ENCODE measurements at places on chromosomes 7 and 10. TPM values are rescaled to one million over a fixed set of nuclear protein-coding genes. Genes with fewer than 3 reads are reported as not detected.
A peak's percentile ranks its signal among the peaks of the same experiment; 100 is the strongest.

DNA sequence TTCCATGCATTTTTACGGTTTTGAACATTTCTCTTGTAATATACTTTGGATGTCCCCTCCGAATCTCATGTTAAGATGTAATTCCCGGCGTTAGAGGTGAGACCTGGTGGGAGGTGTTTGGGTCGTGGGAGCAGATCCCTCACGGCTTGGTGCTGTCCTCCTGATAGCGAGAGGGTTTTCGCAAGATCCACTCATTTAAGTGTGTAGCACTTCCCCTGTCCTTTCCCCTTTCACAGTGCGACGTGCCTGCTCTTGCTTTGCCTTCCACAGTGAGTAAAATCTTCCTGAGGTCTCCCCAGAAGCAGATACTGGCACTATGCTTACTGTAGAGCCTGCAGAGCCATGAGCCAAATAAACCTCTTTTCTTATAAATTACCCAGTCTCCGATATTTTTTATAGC is 6.6 kb downstream of the GPR141 start:
- no peaks in the 10 kb centered on the region for H3K27me3 ChIP-seq
- no peak for DNase-seq
- H3K4me3 ChIP-seq = no peak overlapping the region
- H3K4me1 ChIP-seq = no peaks in the 10 kb centered on the region

DNA sequence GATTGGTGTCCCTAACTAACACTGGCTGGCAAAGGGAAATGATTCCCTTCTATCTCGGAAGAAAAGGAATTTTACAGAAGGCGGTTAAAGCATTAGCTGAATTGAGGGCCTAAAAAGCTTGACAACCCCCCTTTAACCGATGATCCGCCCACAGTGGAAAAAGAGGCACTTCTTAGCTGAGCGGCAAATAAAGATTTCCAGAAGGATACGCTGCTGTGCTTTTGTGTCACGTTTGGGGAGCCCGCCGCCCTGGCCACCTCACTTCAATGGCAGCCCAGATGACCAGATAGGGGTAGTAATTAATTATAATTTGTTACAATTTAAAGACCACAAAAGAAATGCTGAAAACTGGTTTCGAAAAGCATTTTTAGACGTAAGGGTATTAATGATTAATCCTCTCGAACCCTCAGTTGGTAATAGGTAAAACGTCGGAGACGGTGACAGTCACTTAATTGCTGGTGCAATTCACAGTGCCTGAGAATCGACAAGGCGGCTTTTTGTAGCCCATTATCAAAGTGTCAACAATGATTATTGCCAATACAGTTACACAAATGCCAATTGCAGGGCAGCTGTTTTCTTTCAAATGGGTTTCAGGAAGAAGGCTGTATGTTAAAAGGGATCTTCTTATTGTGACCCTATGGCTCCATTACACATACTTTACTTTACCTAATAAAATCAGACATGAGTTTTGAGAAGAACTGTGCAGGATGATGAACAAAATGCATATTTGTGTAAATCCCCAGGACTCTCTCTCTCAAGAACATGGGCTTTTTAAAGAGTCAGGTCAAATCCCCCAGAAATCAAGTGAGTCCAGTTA is 154.1 kb downstream of the PIP4K2A start:
- no peaks in the 10 kb centered on the region for H3K36me3 ChIP-seq
- H3K27ac ChIP-seq = peak overlapping the region; percentile 44
- no peaks in the 10 kb centered on the region for H3K27me3 ChIP-seq
- no peak overlapping the region for H3K4me3 ChIP-seq
- no peak for DNase-seq

DNA sequence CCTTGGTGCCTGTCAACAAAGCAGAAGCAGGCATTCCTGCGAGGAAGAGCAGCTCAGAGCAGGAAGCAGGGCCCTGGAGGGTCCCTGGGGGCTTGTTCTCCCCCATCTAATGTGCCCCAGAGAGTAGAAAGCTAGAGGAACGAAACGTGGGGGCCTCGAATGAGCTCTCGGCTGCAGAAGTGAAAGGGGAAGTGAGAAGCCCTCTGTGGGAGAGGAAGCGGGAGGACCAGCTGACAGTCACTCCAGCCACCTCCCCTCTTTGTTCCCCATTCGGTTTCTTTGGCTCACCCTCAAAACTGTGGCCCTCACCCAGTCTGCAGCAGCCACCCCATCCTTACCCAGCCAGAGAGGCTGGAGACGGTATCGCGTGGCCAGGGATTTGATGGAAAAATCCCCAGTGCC is 25.0 kb downstream of the C10orf105 start:
- H3K27ac ChIP-seq = no peak overlapping the region
- no peaks in the 10 kb centered on the region for H3K27me3 ChIP-seq
- no peak overlapping the region for H3K4me3 ChIP-seq
- DNase-seq = no peak

- H3K4me1 ChIP-seq = peaks cover 36% of the 10 kb centered on the region
- H3K36me3 ChIP-seq = no peaks in the 10 kb centered on the region
- no peak overlapping the region for H3K4me3 ChIP-seq
- no peaks in the 10 kb centered on the region for H3K27me3 ChIP-seq
Observed at GRCh38 chr10:110492069-110492822, 5.5 kb upstream of the DUSP5 start.

- H3K27ac ChIP-seq = no peak overlapping the region
- H3K4me3 ChIP-seq = no peak overlapping the region
- no peaks in the 10 kb centered on the region for H3K36me3 ChIP-seq
- peak; percentile 55 for DNase-seq
Observed at GRCh38 chr7:42843205-42843800, 68.6 kb downstream of the C7orf25 start.

DNA sequence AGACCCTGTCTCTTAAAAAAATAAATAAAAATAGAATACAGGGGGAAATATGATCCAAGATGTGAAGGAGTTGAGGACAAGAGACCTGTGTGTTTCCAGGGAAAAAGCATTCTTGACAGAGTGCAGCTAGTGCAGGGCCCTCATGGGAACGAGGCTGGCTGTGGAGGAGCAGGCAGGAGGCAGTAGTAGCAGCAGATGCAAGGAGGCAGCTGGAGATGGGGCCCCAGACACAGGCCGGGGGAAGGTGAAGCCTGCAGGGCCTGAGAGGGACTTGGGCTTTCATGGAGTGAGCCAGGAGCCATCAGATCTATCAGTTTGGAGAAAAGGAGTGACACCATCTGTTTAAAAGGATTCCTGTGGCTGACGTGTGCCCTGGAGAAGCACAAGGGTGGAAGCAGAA is 71.4 kb upstream of the ZNF438 start:
- H3K27me3 ChIP-seq = no peaks in the 10 kb centered on the region
- DNase-seq = peak; percentile 56
- no peak overlapping the region for H3K4me3 ChIP-seq
- H3K4me1 ChIP-seq = peaks cover 10% of the 10 kb centered on the region
- H3K27ac ChIP-seq = no peak overlapping the region

DNA sequence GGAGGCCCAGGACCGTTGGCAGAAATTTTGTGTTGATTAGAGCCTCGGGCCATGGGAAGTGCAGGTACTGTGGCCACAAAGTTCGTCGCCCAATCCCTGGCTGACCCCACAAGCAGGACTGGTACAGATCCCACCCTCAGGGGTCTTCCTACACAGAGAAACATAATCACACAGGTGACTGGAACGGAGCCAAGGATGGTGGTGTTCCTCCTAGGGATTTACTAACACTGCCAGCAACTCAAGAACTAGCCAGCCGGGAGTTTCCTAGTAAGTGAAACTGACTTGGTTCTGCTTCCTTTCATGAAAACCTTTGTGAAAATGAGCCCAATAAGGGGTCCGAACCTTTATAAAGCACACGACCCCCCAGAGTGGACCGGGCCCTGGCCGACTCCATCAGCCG is 5.7 kb downstream of the CUX1 start:
- peaks cover 8% of the 10 kb centered on the region for H3K4me1 ChIP-seq
- H3K36me3 ChIP-seq = 0 out of 2 replicates have a peak, but pooled peaks cover 8% of the 10 kb centered on the region
- DNase-seq = peak; percentile 88
- no peak overlapping the region for H3K4me3 ChIP-seq
- H3K27ac ChIP-seq = no peak overlapping the region

- H3K4me1 ChIP-seq = no peaks in the 10 kb centered on the region
- no peak overlapping the region for H3K27ac ChIP-seq
- no peaks in the 10 kb centered on the region for H3K36me3 ChIP-seq
- peaks cover 3% of the 10 kb centered on the region for H3K27me3 ChIP-seq
- no peak for DNase-seq
Observed at GRCh38 chr7:51444936-51445335, 128.3 kb upstream of the COBL start.

DNA sequence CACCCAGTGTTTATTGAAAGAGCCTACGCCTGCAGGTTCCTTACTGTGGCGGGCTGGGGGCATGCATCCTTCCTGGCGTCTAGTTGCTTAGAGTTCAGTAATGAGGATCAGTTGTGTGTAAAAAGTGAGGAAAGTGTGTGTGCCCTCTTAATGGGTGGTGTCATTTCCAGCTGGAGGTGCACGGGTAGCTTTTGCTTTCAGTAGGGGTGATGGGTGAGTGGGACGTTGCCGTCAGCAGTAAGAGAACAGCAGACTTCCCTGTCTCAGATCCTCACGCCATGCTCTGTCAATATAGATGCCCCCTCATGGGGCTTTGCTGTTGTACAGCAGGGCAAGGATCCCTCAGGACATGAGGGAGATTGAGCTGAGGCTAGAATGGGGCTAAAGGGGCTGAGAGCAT is 352.6 kb upstream of the GALNT17 start:
- no peaks in the 10 kb centered on the region for H3K4me1 ChIP-seq
- DNase-seq = no peak
- no peaks in the 10 kb centered on the region for H3K27me3 ChIP-seq
- no peak overlapping the region for H3K4me3 ChIP-seq

DNA sequence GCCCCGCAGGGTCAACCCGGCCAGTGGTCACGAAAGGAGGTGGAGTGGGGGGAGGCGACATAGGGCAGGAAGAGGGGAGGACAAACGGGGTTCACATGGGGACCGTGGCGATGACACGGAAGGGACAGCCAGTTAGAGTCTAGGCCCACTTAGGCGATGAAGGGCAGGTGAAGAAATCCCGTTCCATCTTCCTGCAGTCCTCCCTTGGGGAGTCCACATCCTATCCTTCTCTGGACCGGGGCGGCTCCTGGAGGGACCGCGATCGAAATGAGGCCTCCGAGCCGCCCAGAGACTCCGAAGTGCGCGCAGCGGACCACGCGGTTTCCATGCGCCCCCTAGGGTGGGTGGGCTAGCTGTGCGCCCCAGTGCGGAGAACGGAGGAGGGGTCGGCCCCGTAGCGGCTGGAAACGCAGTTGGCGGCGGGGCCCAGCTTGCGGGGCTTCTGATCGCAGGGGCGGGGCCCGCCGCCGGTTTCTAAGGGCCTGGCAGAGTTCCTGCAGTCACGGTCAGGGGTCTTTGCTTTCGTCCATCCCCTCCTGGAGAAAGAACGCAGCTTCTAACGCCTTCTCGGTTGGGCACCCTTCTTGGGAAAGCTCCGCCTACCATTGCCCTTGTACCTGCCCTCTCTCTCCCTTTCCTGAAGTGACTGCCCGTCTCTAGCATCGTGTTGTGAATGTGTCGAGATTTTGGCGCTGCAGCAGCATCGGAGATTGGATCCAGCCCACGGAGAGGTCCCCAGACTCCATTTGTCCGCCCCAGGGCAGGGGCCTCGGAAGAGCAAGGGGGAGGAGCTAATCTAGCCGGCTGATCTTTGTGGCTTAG is 17.9 kb upstream of the TMEM225B start:
- no peak overlapping the region for H3K27ac ChIP-seq
- peak overlapping the region; percentile 41 for H3K4me3 ChIP-seq

DNA sequence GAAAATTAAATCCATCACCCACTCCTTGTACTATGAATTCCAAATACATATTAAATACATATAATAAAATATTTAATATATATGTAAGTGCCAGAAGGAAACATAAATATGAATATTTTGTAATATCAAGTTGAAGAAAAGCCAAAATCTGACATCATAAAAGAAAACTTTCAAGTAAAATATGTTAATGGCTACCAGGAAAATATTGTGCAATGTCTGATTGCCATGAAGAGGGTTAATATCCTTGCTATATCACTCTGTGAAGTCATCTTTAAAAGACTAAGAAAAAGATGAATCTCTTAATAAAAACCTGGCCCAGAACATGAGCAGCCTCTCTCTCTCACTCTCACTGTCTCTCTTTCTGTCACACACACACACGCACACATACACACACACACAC is 130.2 kb downstream of the EGFR start:
- H3K27me3 ChIP-seq = no peaks in the 10 kb centered on the region
- H3K4me3 ChIP-seq = no peak overlapping the region
- no peaks in the 10 kb centered on the region for H3K4me1 ChIP-seq
- no peaks in the 10 kb centered on the region for H3K36me3 ChIP-seq
- H3K27ac ChIP-seq = no peak overlapping the region

DNA sequence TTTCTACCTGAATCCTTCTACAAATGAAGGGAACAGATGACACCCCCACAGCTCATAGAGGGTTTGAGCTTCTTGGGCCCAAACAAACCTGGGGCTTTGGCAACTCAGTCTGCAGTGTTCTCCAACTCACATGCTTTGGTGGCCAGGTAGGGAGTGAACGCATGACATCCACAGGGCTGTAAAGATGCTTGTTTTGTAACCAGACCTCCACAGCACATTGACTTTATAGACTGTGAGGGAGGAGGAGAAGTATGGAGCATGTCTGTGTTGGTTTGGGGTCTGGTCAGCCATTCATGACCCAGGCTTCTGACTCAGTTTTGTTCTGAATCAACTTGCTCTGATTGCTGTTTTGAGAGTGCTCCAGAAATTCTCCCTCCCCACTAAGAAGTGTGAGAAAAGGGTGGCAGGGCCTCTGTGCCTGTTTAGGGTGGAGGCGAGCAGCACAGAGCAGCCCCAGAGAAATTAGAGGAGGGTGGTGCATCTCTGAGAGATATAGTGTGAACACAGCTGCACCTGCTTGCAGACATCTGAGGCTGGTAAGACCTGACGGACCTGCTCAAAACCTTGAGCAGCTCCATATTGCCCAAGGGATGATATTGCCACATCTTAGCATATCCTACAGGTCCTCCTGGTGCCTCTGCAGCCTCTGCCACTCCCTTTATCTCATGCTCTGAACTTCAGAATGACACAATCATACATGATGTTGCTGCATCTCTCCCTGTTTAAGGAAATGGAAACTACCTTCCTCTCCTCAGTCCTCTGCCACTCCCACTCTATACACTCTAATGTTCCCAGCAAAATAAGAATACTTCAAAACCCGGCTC is 287.7 kb downstream of the ABCA13 start:
- H3K4me3 ChIP-seq = no peak overlapping the region
- H3K27ac ChIP-seq = no peak overlapping the region
- H3K36me3 ChIP-seq = no peaks in the 10 kb centered on the region
- H3K4me1 ChIP-seq = no peaks in the 10 kb centered on the region

Gene PTCD1
- total RNA-seq = 8.2 TPM

Gene CLDN3
- total RNA-seq = not detected

Gene HMX3
- total RNA-seq = 0.12 TPM

Gene TSPAN12
- total RNA-seq = 123 TPM

Gene PTPN12
- 37.5 TPM for total RNA-seq

Measured in SJCRH30 (cell line).